Heart left ventricle (tissue), 16 donors: ENCODE measurements at places on chromosomes 4 and X. TPM values are rescaled to one million over a fixed set of nuclear protein-coding genes. Genes with fewer than 3 reads are reported as not detected.

The SPCS3 gene
- 68.9 TPM for total RNA-seq

The UGT2A1 gene
- total RNA-seq = not detected

The IL2 gene
- not detected for total RNA-seq

The CD38 gene
- total RNA-seq = 2.8 TPM

The CLCN5 gene
- 4.8 TPM for total RNA-seq

The BEX5 gene
- 1.1 TPM for total RNA-seq

The RAB41 gene
- not detected for total RNA-seq

The MBTPS2 gene
- total RNA-seq = 8.7 TPM

The EDA2R gene
- 1.1 TPM for total RNA-seq

The MAGEH1 gene
- 15.2 TPM for total RNA-seq

The PAK3 gene
- total RNA-seq = 0.43 TPM

The HHIP gene
- total RNA-seq = 0.05 TPM

The NEK1 gene
- 17.8 TPM for total RNA-seq

The PABPC5 gene
- 1.2 TPM for total RNA-seq
